ENCODE measurements at places on chromosomes 11 and 22. TPM values are rescaled to one million over a fixed set of nuclear protein-coding genes. Genes with fewer than 3 reads are reported as not detected.

DNA sequence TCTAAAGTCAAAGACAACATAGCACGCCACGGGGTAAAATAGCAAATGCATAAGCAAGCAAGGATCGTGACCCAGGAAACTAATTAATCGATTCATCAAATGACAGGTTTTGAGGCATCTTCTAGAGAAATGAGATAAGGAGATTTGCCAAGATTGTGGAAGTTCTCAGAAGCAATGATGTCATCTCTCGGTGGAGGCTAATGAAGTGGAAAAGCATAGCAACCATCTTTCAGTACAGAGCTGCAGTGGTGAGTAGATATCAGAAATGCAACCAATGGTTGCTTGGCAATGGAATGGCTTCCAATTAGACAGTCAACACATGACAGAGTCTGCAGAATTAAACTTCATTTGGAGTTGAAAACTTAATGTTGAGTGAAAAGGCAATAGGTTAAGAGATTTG is 116.0 kb downstream of the KIRREL3 start:
- no peak for DNase-seq

DNA sequence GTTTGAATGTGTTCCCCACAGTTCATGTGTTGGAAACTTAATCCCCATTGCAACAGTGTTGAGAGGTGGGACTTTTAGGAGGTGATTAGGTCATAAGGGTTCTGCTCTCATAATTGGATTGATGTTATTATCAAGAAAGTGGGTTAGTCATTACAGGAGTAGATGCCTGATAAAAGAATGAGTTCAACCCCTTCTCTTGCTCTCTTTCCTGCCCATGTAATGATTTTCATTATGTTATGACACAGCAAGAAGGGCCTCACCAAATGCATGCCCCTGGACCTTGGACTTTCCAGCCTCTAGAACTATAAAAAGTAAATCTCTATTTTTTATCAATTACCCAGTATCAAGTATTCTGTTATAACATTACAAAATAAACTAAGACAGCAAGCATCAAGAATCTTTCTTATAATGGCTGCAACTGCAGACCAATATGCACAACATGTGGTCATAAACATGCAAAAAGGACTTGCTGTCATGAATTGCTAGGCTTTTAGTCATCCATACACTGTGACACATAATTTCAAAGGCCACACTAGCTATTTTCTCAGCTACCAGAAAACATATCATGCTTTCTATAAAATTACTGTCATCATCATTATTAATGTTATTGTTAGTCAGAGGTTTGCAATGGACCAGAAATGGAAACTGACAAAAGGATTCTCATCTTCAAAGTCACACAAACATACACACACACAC is 99.9 kb upstream of the GUCY1A2 start:
- DNase-seq, result peak; percentile 10

- DNase-seq, result no peak
Measured at GRCh38 chr22:24540470-24540869, 14.5 kb downstream of the GUCD1 start.

DNA sequence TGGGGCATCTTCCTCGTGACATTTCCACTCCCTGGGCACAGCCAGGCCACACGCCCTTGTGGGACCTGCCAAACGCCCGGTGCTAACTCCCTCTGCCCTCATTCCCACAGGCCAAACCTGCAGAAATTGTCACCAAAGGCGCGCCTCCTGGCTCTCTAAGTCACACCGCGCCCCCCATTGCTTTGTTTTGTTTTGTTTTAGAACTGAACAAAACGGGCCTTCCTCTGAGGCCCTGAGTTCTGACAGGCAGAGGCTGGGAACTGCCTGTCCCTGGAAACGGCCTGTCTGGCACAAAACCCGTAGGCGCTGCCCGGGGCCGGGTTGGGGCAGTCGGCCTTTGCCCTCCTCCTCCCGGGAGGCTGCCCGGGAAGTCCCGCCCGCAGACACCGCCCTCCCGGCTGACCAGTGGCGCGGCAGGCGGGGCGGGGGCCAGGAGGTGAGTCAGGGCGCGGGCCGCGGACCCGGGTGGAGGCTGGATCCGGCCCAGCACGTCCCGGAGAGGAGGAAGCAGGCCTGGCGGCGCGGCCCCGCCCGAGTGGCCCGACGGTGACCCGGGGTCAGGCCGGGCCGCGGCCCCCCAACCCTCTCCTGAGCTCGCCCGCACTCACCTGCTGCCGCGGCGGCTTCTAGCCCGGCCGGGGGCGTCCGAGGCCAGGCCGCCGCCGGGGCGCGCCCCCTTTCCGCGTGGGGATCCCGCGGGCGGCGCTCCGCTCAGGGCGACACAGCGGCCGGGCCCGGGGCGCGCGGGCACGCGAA is 465 bp downstream of the SUN2 start:
- no peak for DNase-seq

DNA sequence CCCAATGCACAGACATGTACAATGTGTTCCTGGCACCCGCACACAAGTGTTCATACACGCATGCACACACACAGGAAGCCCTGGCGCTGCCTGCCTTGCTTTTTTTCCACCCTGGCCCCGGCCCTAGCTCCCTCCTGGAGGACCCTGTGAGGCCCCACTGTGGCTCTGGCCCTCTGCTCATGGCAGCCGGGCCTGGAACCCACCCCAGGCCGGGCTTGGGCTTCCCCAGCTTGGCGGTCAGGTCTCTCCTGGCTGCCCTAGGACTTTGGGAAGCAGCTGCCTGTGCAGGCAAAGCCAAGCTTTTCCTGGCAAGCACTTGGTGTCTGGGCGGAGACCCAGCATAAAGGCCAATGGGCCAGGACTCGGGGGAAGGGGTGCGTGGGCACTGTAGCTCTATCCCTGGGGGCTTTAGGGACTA is 30.5 kb downstream of the CD82 start:
- DNase-seq, result no peak

- DNase-seq, result no peak
Measured at GRCh38 chr22:46251266-46251665, 1.2 kb upstream of the CDPF1 start.

DNA sequence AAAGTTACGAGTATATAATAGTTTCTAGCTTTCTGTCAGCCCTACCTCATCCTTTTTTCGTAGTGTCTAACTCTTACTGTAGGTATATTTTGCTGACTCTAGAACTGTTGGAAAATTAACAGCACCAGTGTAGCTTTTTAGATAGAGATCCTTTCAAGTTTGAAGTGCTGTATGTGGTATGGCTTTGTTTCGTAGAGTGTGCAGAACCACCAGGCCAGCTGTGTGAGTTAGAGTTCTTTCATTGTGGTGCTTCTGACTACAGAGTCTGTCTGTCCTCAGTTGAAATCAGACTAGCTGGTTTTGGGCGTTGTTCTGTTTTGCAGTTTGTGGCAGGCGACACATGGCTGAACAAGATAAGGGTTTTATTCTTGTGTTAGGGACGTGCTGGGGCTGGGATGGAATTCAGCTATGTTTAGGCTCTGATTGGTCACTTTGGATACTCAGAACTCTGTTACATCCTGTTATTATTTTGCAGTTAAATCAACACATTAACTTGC is 3.2 kb downstream of the ARHGEF12 start:
- no peak for DNase-seq

- DNase-seq, result no peak
Measured at GRCh38 chr11:128405714-128406662, 181.4 kb downstream of the ETS1 start.

- DNase-seq, result no peak
Measured at GRCh38 chr22:34645375-34645774, 420.6 kb upstream of the ISX start.

DNA sequence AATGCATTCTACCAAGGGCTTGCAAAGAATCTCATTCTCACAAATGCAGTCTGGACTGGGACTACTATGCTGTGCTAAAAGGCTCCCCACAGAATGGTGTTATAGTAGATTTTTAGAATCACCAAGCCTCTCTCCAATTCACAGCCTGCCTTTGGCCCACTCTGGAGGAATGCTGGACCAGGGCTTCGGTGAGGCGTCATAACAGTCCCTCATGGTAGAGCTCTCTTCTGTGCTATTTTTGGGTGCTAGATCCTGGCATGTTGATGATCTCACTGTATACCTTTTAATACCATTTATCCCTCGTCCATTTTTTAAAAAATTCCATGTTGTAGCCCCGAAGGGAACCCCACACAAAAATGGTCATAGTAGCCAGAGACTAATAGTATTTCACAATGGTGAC is 17.6 kb downstream of the MAP6 start:
- DNase-seq, result no peak

GRCh38 chr11:27088353-27088752 is 47.7 kb downstream of the BBOX1 start:
- DNase-seq, result peak; percentile 7

GRCh38 chr11:34941688-34942087 is 25.3 kb downstream of the PDHX start:
- no peak for DNase-seq

- DNase-seq, result no peak
Measured at GRCh38 chr11:442611-443081, 835 bp upstream of the ANO9 start.

GRCh38 chr22:24107661-24108060 is 73.6 kb upstream of the SUSD2 start:
- no peak for DNase-seq

DNA sequence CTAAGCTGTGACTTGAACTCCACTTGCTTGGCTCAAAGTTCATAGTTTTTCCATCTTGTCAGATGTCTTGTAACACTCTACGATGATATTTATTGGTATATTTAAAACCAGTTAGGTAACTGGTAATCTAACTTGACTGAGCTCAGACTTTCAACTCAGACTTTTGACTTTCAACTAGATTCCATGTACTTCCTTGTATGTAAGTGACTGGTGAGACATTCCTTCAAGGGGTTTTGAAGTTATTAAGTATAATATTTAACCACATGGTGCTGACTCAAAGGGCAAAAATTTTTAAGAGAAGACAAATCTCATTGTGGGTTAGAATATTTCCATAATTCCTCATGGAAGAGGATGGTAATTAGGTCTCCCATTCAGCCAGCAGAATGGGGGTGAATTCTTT is 631.3 kb upstream of the ANO5 start:
- peak; percentile 55 for DNase-seq

GRCh38 chr22:42072606-42073330 is 1.3 kb upstream of the PHETA2 start:
- no peak for DNase-seq

- DNase-seq, result no peak
Measured at GRCh38 chr11:13685461-13686108, 17.1 kb downstream of the FAR1 start.

- no peak for DNase-seq
Measured at GRCh38 chr11:73227571-73228211, 9.6 kb downstream of the P2RY2 start.

DNA sequence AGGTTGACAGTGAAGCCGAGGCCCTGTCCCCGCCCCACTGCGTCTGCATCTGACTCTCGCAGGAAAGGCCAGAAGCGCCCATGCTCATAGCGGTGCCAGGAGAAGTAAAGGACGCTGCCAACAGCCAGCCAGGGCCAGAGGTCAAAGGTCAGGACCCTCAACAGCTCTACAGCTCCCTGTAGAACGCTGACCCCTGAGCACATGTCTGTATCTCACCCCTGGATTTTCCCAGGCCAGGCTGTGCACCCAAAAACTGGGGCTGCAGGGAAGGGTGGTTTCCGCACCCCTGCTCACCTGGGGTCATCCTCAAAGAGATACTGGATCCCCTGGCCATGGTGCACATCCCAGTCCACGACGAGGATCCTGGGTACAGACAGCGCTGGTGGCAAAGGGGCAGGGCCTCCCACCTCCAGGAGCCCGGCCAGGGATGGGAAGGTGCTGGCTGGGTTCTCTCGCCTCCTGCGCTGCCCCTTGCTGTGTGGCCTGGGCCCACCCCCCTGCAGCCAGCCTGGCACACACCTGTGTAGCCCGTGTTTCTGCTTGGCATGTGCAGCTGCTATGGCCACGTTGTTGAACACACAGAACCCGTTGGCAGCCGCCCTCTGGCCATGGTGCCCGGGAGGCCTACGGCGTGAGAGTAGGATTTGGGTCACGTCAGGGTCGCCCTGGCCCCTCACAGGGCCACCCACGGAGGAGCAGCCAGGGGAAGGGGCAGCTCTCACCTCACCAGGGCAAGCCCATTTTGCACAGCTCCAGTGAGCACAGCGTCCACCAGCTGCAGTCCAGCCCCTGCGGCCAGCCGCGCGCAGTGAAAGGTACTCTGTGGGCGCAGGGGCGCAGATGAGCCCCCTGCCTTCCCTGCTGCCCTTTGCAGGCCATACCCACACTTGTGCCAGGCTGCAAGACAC is 1.5 kb downstream of the HDAC10 start:
- no peak for DNase-seq

DNA sequence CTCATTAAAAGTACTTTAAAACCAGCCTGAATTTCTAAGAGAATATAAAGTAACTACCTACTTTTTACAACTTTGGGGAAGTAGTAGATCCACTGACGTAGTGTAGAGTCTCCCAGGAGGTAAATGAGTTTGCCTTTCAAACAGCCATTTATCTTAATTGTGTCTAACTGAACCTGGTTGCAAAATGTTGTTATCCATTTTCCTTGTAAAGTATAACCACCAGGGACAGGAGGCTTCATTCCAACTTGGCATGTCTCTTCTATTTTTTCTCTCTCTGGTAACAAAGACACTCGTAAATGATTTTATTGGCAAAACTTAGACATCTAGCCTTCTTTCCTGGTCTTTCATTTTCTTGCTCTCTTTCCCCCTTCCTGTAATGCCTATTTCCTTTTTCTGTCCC is 36.9 kb downstream of the NXPE1 start:
- DNase-seq, result no peak

GRCh38 chr11:46603704-46604308 is 10.0 kb upstream of the AMBRA1 start:
- DNase-seq, result no peak

- DNase-seq, result no peak
Measured at GRCh38 chr11:9078113-9079086, 13.0 kb downstream of the SCUBE2 start.

GRCh38 chr11:93903989-93904388 is 53.6 kb upstream of the VSTM5 start:
- DNase-seq, result no peak

- peak; percentile 81 for DNase-seq
Measured at GRCh38 chr22:30609260-30610185, 2.5 kb downstream of the TCN2 start.

DNA sequence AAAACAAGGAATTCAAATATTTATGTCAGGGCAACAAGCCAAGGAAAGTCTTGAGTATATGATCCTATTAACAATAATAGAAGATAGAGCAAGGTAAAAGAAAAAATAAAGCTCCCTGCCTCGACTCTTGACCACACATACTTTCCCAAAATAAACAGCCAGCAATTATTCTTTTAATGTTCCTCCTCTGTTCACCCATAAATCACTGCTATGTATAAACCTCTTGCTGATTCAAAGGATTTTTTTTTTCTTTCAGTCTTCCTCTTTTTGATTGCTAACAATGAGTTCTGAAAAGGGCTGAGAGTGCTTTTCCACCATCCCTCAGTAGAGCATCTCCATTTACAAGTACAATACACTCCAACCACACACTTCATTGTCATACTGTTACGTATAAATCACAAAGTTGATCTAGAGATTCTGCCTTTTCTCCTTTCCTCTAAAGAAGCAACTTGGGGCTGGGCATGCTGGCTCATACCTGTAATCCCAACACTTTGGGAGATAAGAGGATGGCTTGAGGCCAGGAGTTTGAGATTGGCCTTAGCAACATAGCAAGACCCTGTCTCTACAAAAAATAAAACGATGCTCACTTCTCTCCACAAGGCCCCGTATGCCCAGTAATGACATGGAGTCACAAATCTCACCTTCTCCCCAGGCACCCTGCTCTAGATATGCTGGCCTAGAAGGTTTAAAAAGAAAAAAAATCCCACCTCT is 24.0 kb downstream of the RAB30 start:
- DNase-seq, result no peak

GRCh38 chr22:25964961-25965730 is 204.1 kb upstream of the SEZ6L start:
- DNase-seq, result no peak

VPS37C gene
- 27.8 TPM for total RNA-seq

EHF gene
- 45.8 TPM for total RNA-seq

APOBEC3A gene
- 0.34 TPM for total RNA-seq

RFPL2 gene
- not detected for total RNA-seq

ADAMTS8 gene
- total RNA-seq, result not detected

GAL gene
- 16.1 TPM for total RNA-seq

Data from kidney epithelial cell (primary cell).